ENCODE measurements at places on chromosomes 2 and 18. TPM values are rescaled to one million over a fixed set of nuclear protein-coding genes. Genes with fewer than 3 reads are reported as not detected.

DNA sequence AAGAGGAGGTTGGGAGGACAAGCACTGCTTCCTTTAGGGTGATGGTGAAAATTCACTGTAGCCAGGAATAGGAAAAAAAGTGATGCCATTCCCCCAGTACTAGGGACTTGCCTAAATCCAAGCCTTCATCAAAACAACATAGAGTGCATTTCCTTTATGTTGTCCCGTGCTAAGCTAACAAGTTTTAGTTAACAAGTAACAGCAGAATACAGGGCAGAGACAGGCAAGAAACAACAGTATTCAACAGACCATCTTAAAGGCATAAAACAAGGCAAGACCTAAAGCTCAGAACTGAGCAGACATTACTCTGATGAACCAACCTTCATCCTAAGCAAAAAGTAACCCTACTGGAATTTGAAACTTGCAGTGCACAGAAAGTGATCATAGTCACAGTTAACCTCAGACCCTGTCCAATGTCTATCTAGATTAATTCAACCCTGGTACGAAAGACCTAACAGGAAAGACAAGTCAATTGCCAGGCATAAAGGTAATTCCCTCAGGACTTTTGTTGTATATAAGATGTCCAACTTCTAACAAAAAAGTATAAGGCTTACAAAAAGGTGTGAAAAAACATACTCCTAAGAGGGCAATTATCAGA lies 34.4 kb upstream of the GALNT1 start:
- H3K27me3 ChIP-seq = no peaks in the 10 kb centered on the region
- no peaks in the 10 kb centered on the region for H3K4me1 ChIP-seq
- no peak for DNase-seq
- no peak overlapping the region for H3K27ac ChIP-seq
- no peak overlapping the region for H3K4me3 ChIP-seq

GRCh38 chr2:183951630-183952029 lies 646.7 kb upstream of the ZNF804A start:
- H3K36me3 ChIP-seq = no peaks in the 10 kb centered on the region
- H3K4me1 ChIP-seq = no peaks in the 10 kb centered on the region
- no peaks in the 10 kb centered on the region for H3K27me3 ChIP-seq
- DNase-seq = no peak

GRCh38 chr2:2399396-2399795 lies 68.3 kb upstream of the MYT1L start:
- H3K36me3 ChIP-seq = no peaks in the 10 kb centered on the region
- no peaks in the 10 kb centered on the region for H3K4me1 ChIP-seq
- no peak for DNase-seq
- H3K27ac ChIP-seq = no peak overlapping the region
- no peaks in the 10 kb centered on the region for H3K27me3 ChIP-seq
- H3K4me3 ChIP-seq = no peak overlapping the region

Gene PLEKHH2
- 4.8 TPM for total RNA-seq

Gene RASGRP3
- 50.0 TPM for total RNA-seq

Data from right atrium auricular region (tissue), 2 donors.